ENCODE measurements at places on chromosomes 7 and 10.

DNA sequence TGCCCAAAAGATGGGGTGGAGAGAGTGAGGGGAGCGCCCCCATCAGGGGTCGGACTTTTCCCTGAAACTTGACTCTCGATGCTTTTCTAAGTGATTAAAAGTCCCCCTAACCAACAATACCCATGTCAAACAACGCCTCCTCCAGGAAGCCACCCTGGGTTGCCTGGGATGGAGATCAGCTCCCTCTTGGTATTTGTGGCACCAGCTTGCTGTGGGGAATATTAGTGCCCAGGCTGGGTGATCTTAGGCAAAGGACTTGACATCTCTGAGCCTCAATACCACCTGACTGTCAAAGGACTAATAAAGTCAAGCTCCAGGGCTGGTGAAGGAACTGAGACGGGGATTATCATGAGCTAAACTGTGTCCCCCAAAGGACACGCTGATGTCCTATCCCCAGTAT lies 18.2 kb upstream of the ELFN1 start:
- DNase-seq = no peak

DNA sequence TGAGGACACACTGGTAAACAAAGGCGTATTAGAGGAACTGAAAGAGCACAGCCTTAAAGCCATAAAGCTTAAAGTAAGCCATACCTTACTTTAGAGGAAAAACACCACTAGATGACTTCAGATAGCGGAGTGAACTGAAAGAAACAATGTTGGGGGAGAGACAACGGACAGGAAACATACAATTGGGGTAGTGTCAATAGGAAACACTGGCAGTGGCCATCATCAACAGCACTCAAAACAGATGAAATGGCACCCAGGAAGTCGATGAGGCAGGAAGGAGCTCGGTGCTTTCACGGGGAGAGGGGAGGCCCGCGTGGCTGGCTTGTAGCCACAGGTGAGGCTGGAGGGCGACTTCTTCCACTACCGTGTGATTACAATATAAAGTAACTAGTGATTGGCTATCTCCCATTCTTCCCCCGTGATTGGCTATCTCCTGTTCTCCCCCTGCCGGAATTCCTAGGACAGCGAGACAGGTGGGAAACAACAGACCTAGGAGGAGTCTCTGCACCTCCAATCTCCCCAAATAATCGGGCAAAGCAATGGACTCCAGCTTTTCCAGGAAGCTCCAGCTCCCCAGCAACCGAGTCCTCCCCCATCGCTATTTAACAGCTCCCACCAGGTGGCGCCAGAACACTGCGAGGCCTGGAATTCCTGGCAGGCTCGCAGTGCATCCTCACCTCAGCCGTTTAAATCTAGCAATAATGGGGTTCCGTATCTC lies 2.4 kb upstream of the TAS2R38 start:
- DNase-seq = peak; percentile 70

GRCh38 chr10:28530751-28531150 lies 2.2 kb upstream of the WAC start:
- no peak for DNase-seq

GRCh38 chr7:99790407-99790806 lies 6.4 kb upstream of the CYP3A4 start:
- no peak for DNase-seq

- no peak for DNase-seq
These were observed 205.5 kb downstream of the DNAJB6 start for GRCh38 chr7:157542068-157543021.

DNA sequence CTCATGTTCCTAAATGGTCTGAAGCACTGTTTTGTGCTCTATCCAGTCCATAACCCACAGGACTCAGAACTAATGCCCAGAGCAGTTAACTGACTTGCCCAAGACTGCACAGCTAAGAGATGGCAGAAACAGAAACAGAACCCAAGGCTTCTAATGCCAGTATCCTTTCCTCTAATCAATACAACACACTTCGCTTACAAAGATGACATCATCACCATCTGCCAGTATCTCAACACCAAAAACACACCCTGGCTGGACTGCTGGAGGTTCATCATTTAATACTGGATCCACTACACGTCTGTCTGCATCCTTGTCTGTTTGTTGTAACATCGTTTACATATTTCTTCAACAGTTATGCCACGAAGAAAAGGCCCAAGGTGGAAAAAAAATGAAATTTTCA lies 165.3 kb downstream of the SFMBT2 start:
- no peak for DNase-seq

- DNase-seq = no peak
These were observed 143.1 kb upstream of the CDCA7L start for GRCh38 chr7:22088827-22089226.

DNA sequence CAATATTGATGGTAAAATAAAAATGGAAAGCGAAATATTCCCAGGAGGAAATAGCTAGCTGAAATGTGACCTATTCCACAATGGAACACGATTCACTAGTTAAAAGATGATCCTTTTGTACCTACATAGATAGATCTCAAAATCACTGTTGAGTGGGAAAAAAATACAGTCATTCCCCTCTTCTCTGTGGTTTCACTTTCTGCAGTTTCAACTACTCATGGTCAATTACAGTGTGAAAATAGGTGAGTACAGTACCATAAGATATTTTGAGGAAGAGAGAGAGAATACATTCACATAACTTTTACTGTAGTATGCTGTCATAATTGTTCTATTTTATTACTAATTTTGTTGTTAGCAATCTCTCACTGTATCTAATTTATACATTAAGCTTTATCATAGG lies 56.0 kb upstream of the COL13A1 start:
- DNase-seq = no peak

DNA sequence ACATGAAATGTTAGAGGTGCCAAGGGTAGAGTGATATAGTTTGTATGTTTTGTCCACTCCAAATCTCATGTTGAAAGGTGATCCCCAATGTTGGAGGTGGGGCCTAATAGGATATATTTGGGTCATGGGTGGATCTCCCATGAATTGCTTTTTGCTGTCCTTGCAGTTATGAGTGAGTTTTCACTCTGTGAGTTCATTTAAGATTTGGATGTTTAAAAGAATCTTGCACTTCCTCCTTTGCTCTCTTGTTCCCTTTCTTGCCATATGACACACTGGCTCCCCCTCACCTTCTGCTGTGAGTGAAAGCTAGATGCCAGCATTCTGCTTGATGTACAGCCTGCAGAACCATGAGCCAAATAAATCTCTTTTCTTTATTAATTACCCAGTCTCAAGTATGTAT lies 269.2 kb downstream of the ZWINT start:
- no peak for DNase-seq

GRCh38 chr10:101172741-101173140 lies 41.6 kb downstream of the TLX1 start:
- DNase-seq = no peak

GRCh38 chr10:77873536-77874380 lies 52.8 kb downstream of the DLG5 start:
- DNase-seq = peak; percentile 23

DNA sequence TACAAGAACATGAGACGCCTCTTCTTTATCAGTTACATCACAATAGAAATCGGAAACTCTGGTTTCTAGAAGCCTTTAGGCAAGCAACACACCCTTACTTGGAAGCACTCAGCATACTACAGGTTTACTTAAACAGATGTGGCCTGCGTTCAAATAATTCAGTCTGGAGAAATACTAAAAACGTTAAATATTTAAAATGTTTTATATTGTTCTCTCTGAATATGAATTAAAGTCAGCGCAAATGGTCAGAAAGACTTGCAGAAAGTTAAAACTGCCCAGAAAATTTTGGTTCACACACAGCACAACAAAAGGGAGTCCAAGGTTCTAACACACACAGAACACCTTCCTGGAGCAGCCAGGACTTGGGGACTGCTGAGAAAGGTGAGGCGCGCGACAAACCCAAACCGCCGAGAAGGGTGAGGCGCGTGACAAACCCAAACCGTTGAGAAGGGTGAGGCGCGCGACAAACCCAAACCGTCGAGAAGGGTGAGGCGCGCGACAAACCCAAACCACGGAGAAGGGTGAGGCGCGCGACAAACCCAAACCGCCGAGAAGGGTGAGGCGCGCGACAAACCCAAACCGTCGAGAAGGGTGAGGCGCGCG lies 25.8 kb downstream of the ESYT2 start:
- DNase-seq = no peak

DNA sequence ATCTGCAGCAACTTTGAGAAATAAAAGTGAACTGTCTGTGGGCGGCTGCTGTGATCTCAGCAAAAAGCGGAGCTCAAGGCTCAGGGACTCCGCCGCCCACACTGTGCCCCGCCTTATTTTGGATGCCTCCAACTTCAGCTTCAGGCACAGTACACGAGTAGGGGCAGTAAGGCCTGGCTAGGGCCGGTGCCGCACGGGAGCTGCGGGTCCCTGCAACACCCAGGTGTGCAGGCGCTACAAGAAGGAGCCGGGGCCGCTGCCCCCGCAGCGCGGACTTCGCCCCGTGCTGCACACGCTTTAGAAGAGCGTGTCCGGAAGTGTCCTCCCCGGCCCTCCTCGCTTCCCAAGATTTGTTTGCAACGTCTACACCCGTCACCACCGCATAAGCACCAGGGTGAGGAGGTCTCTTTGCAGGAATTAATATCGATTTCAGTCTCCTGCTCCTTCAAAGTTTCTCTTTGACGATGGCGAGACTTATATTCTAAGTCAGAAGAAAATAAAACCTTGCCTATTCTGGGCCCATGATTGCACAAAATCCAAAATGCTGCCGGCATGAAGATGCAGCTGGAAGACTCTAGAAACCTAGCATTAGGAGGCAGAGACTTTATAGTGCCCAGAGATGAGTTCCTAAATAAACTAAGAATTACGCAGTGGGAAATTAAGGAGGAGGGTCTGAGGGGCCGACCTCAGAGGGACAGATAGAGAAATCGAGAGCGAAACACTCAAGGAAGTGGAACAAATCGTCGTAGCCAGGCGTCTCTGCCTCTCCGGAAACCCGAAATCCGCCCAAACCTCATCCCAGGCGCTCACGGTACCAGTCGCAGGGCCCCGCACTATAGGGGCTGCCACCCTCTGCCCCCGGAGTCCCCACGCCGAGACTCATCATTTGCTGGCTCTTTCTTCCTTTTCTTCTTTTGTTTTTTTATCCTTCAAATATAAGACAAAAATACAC lies 6.4 kb downstream of the VAX1 start:
- no peak for DNase-seq

- DNase-seq = no peak
These were observed 167.7 kb downstream of the NSUN6 start for GRCh38 chr10:18483516-18484186.

GRCh38 chr7:12961910-12962480 lies 274.6 kb downstream of the ARL4A start:
- no peak for DNase-seq

DNA sequence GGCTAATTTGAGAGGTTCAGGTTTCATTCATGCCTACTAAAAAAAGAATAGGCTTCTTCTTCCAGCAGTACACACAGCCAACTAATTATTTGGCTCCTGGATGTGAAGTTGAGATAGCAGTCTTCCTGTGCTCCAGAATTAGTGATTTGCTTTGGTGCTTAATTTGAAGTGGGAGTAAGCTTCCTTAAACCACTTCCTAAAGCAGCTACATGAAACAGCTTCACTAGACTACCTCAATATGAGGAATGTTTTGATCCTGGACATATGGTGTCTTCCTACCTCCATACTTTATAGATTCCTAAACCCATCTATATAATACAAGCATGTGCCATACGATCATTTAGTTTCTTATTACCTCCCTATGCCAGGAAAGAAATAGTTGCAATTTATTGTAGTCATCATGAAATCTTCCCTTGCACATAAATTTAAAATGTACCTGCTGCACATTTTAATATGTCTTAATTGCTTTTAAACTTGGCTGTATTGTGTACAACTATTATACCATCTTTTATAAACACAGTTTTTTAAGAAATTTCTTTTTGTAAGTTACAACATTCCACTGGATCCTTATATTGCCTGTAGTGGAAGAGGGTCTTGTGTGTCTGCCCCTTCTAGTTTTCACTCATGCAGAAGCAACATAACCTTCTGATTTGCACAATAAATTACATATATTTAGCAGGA lies 8.6 kb downstream of the VIM start:
- no peak for DNase-seq

DNA sequence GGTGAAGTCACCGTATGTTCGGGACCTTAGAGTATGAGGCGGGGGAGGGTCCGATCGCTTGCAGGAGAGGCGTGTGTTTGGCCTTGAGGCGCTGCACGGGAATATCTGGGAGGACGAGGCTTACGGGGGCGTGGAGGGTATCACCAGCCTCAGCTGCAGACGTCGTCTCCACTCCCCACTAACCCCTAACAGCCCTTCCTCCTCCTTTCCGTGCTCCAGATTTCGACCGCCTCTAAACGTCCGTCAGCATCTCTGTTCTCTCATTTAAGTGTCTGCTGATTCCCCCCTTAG lies 23.5 kb upstream of the ZNF12 start:
- DNase-seq = no peak

DNA sequence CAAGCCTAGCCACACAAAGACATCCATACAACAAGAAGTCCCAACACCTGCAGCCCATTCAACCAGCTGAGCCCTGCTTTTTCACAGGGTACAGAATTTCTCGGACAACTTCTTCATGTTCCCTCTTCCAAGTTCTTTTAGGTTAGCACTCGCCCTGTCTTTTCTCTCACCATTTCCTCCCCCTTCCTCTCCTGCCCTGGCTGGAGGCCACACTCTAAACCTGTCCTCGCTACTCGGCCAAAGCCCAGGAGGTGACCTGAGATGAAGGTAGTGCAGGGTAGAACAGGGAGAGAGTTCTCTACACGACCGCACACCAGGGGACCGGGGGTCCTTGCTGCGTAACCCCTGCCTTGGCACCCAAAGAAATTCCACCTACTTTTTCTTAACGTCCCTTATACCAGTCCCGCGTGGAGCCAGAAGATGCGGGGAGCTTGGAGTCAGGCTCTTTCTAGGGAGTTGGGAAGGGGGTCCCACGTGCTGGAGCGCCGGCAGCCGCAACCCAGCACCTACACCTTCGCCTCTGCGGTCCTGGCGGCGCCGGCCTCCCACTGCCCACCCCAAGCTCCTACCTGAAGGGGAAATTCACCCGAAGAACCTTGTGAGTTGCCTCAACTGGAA lies 16.0 kb upstream of the DLX6 start:
- no peak for DNase-seq

GRCh38 chr7:18086165-18087025 lies 58.7 kb upstream of the PRPS1L1 start:
- no peak for DNase-seq

DNA sequence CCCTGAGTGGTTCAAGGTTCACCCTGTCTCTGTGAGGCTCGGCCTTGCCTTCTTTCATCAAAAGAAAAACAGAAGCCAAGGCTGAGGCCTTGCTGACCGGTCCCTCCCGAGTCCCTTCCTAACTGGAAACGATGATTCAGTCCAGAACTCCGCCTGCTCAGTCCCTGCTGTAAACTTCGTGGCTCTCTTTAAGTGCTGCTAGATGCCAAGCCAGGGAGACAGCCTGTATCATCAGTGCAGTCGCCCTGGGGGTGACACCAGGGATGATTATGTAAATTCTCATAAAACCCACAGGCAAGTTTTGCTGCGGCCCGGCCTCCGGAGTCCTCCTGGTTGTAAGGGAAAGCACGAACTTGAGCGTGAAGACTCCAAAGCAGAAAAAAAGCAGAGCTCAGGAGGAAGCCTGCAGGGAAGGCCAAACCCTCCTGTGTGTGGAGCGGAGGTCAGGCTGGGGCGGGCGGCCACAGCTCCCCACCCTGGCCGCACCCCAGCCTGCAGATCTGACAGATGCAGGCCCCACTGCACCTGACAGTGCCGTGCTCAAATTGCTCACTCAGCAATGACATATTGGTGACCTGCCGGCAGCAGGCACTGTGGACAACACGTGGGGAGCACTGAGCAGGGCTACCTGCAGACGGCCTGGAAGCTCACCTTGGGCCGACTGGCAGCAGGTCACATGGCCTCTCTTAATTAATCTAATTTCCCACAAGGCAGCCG lies 123.4 kb downstream of the DYNC2I1 start:
- DNase-seq = no peak

GRCh38 chr10:132792796-132793195 lies 6.8 kb upstream of the NKX6-2 start:
- no peak for DNase-seq

- no peak for DNase-seq
These were observed 29.5 kb upstream of the HSPB1 start for GRCh38 chr7:76272851-76273497.
